ENCODE measurements at places on chromosomes 7 and 10.
A peak's percentile ranks its signal among the peaks of the same experiment; 100 is the strongest.

DNA sequence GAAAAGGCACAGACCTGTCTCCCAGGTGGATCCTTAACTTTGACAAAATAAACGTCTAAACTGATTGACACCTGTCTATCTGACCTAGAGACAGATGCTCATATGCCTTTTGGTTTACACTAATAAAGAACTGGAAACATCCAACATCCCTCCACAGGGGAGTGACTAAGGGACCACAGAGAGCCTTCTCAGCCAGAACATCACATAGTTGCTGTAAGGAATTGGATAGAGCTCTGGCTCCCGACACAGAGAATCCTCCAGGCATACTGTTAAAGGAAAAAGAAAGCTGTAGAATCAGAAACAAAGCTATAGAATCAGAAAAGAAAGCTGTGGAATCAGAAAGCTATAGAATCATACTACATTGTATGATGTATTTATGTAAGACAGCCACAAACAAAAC, 258.8 kb downstream of the STK31 start:
- DNase-seq = no peak

DNA sequence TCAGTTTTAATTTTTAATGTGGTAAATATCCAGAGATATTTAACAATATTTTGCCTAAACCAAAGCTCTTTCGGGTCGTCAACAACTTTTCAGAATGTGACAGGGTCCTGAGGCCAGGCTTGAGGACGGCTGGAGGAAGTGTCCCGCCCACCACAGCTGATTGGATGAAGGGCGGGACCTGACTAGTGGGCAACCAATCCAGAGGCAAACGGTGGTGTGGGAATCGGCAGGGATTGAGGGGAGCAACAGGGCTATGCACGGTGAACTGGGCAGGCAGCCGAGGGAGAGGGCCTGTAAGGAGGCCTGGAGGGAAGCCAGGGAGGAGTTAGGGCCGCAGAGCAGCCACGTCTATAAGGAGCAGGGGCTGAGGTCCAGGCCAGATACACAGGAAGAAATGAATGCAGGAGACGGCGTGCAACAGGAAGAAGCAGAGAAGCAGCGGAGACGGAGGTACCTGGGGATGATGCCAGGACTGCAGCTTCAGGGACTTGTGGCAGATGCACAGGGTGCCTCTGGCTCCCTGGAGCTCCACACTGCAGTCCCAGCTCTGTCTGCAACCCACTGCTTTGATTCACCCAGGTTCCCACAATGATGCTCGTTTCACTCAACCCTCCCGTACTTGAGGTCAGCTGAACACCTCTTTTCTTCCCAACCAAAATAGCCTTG, 46.1 kb upstream of the ZMIZ1 start:
- peak; percentile 20 for DNase-seq

DNA sequence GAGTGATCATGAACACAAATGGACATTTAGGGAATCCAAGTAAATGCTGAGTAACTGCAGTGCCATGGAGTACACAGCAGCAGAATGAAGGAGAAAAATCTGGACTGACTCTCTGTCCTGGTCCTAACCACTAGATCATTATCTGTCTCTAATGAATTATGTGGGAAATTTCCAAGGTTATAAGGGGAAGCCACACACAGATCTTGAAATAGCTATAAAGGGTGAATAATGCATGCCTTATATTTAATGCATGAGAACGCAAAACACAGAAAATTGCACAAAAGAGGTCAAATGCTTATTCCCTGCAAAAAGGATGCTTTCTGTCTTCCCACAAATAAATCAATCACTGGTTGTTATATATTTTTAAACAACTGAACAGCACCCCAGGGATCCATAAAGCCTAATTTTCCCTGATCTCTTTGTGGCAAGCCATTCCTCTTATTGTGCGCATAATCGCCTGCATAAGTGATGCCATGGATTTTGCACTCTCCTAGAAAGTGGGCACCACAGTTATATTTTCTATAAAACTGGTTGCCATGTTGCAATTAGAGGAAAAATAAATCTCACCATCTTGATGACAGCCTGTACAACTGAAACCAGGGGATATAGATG, 201.8 kb downstream of the XPNPEP1 start:
- no peak for DNase-seq

- no peak for DNase-seq
Observed at GRCh38 chr10:88154596-88155250, 291.3 kb downstream of the PTEN start.

DNA sequence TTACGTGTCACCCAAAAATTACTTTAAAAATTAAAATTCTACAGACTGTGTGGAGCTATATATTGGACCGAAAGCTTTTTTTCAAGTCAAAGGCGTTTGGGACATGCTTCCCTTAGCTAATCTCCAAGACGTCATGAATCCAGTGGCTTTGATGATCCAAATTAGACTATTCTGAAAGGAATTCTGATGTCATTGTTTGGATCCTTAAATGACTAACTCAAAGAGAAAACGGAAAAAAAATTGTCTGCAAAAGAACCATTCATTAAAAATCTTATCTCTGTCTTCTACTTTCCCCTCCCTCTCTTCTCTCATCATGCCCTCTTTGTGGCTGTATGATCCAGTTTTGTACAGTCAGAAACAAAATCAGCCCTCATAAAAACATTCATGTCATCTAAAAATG, 161.8 kb downstream of the ETV1 start:
- no peak for DNase-seq

GRCh38 chr10:117294039-117294645, 53.2 kb downstream of the SLC18A2 start:
- DNase-seq = no peak

DNA sequence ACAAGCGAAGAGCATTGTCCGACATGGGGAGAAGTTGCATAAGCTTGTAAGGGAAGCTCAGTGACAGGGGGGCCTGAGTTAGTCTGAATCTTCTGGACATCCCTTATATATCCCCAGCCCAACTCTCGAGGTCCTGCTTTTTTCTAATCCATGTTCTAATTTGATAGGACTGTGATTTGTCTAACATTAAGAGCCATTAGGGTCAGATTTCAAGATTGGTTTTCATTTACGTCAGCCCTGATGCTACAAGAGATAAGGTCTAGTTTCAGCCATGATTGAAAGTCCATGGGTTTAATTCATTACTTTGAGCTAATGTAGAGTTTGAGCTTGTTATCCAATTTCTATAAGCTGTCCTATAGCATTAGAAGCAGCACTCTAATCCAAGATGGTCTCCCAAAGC, 20.3 kb downstream of the TLX1 start:
- DNase-seq = no peak

- DNase-seq = no peak
Observed at GRCh38 chr10:123464430-123465323, 201.5 kb upstream of the GPR26 start.

- DNase-seq = no peak
Observed at GRCh38 chr10:58280477-58280876, 11.5 kb downstream of the CISD1 start.

GRCh38 chr10:77582710-77583115, 54.9 kb downstream of the KCNMA1 start:
- DNase-seq = no peak

DNA sequence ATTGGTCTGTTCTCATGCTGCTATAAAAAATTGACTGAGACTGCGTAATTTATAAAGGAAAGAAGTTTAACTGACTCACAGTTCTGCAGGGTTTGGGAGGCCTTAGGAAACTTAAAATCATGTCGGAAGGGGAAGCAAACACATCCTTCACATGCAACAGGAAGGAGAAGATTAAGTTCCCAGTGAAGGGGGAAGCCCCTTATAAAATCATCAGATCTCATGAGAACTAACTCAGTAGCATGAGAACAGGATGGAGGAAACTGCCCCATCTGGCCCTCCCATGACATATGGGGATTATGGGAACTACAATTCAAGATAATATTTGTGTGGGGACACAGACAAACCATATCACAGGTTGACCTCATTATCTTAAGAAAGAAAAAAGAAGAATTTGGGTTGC, 134.5 kb downstream of the PPP1R3A start:
- no peak for DNase-seq

DNA sequence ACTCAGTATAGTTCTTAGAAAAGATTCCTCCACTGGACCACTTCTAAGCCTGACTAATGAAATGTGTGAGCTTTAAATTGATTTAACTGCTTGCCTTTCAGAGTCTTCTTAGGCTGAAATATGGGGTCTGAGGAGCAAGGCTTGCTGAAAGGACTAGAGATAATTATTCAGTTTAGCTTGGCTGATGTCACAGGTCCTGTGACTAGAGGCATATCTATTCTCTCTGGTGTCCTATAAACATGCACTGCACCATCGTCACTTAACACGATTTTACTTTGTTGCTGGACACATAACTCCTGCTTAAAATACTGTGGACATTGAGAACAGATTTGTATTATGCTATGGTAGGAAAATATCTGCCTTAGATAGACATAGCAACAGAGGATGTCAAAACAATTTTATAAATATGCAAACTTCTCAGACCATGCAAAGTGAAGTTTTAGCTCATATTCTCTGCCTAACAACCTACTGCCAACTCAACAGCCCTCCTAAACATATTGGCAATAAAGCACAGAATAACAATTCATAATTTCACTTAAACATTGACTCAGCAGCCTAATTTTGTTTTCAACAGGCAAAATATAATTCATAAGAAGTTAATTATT, 80.2 kb downstream of the RNF133 start:
- no peak for DNase-seq

GRCh38 chr10:118310822-118311221, 31.3 kb downstream of the FAM204A start:
- no peak for DNase-seq

DNA sequence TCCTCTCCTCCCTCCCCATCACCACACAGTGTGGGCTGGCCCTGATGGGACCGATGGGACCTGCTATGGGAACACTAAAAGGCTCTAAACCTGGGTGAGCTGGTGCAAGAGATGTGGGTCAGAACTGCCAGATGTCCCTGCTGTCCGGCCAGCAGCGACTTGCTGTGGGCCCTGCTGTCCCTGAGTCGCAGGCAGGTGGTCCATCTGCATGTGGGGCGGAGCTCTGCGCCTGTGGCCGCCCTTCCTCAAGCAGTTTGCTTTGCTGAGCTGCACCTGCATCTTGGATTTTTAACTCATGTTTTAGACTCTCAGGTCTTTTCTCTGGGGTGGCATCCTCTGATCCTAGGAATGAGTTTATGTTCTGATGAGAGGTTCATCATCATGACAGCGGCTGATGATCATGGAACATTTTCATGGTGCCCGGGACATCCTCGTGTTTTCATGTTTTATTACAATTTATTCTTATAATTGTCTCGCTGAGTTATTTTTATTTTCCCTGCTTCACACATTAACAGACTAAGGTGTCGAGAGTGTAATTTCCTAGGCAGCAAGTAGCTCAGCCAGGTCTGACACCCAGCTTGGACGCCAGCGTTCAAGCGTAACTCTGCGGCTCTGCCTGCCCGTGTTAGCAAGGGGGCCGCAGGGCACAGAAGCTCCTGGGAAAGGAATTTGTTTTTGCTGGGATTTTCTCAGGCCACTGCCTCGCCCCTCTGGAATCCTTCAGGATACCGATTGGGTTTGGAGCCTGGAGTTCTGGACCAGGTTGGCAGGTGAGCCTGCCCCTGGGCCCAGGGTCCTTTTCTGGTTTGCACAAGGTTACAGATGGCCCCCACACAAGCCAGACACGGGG, 615.2 kb upstream of the FOXK1 start:
- no peak for DNase-seq

DNA sequence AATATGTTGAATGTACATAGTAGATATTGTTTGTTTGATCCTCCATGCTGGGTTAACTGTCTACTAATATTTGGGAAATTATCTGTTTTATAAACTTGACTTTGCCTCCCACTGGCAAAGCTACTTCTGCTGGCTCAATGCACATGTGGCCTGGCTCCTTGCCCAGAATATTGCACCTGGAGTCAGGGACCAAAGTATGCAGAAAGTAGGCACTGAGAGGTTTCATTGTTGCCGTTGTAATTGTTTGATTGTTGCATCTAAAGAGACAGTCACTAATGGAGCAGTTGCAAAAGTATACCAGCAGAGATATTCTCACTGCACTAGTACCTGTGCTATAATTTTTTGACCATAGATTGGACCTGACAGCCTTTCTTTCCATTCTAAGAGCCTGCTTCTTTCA, 137.8 kb upstream of the CNTNAP2 start:
- DNase-seq = no peak
